NCI-H187 (cell line): ENCODE measurements at places on chromosomes 16 and 17.

DNA sequence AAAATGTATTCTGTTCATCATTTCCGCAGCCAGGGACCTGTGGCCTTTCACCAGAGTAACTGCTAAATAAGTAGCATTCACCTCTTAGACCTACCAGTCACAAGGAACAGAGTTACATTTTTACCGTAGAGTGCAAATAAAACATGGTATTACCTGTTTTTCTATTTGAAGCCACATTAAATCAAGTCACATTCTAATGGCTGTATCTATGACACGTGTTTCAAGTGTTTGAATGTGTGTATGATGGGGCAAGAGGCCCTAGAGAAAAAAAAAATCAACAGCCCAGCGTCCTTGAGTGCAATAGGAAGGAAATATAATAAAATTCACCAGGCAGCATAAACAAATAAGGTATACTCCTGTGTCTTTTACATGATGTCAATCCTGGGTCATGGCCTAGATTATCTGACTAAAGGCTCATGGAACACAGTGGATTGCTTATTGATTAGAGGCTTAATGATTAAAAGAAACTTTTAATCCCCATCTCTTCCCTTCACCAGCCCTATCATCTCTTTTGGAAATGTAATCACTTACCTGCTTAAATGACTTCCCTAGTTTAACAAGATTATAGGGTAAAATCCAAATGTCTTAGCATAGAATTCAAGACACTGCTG, 168.7 kb upstream of the CDH5 start:
- DNase-seq, result no peak

DNA sequence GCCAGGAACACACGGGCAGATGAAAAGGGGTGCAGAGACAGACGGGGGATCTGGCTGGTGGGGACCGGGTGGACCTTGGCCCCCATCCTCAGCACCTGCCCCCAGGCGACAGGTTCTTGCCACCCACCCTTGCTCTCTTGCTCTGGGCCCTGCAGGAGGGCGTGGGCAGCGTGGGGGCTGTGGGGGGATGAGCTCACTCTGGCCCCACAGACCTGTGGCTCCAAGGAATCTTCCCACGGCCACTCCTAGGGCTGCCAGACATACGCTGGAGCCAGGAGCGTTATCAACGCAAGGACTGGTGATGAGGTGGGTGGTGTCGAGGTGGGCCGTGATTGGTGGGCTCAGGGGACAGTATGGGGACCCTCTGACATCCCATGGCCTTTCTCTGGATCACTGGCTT, 6.3 kb downstream of the CTRB1 start:
- DNase-seq, result no peak

DNA sequence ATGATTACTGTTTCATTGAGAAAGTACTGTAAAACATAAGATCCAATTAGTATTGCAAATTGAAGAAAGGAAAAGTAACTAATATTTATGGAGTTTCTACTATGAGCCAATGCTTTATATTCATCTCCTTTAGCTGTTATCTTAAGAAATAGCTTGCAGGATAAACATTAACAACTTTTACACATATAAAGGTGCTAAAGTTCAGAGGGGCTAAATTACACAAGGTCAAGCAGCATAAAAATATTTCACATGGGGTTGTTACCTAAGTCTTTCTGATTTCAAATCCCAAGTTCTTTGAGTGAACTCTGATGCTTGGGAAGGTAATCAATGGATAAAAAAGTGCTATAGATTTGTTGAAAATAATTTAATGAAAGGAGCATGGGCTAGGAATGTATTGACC, 765.5 kb downstream of the CDH8 start:
- no peak for DNase-seq

DNA sequence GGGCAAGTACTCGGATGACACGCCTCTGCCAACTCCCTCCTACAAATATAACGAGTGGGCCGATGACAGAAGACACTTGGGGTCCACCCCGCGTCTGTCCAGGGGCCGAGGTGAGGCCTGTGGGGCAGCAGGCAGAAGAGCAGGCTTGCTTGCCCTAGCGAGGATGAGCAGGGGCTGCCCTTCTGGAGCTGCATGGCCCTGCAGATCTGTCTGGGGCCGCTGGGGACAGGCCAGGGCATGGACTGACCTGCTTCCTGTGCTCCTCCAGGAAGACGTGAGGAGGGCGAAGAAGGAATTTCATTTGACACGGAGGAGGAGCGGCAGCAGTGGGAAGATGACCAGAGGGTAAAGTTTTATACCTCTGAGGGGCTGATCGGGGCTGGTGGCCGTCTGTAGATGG, 5.3 kb downstream of the DHX38 start:
- no peak for DNase-seq
